ENCODE measurements at places on chromosomes 1 and 21.

DNA sequence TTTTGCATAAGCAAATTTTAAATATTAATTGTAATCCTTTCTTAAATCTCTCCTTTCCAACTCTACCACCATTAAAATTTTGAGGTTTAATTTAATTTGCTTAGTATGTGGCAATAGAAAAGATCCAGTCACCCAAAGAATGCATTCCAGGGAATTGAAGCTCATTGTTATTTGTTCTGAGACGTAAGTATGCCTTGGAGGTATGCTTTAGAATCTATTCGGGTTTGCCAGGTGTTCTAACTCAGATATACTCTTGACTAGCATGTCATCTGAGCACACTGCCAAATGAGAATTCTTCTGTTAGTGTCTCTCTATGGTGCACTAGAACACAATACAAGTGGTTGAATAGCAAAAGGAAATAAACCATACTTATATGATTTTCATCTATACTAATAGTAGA, 813.6 kb upstream of the ADGRL2 start:
- no peak for DNase-seq

DNA sequence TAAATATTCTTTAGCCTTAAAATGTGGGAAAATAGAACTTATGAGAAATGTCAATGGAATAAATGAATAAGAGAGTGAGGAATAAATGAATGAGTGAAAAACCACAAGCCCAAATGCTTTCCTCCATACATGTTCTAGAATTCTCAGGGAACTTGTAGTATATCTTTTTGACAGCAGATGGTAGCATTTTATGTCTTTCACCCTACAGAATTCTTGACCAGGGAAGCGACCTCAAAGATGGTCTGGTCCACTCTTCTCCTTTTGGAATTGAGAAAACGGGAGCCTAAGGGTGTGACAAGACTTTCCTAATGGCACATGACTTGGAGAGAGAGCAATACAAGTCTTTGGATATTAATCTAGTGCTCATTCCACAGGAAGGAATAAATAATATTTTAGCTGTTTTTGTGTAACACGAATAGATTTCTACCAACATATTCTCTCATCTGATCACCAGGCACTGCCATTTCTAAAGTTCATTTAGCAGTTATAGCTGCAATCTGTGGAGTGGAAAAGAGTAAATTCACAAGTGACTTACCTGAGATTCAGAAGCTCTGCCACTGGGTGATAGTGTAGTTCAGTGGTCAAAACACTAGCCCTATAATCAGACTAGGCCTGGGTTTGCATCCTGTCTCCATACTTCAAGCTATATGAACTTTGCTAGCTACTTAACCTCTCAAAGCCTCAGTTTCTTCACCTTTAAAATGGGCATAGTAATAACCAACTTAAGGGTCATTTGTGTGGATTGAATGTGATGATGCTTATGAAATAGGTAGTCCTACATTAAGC, 15.0 kb upstream of the F5 start:
- DNase-seq, result peak; percentile 39

GRCh38 chr1:245055752-245056151, 99.0 kb upstream of the KIF26B start:
- no peak for DNase-seq

- no peak for DNase-seq
These were observed 96.7 kb upstream of the CXADR start for GRCh38 chr21:17416139-17416538.

- DNase-seq, result no peak
These were observed 95.6 kb downstream of the PAPPA2 start for GRCh38 chr1:176558561-176558960.

DNA sequence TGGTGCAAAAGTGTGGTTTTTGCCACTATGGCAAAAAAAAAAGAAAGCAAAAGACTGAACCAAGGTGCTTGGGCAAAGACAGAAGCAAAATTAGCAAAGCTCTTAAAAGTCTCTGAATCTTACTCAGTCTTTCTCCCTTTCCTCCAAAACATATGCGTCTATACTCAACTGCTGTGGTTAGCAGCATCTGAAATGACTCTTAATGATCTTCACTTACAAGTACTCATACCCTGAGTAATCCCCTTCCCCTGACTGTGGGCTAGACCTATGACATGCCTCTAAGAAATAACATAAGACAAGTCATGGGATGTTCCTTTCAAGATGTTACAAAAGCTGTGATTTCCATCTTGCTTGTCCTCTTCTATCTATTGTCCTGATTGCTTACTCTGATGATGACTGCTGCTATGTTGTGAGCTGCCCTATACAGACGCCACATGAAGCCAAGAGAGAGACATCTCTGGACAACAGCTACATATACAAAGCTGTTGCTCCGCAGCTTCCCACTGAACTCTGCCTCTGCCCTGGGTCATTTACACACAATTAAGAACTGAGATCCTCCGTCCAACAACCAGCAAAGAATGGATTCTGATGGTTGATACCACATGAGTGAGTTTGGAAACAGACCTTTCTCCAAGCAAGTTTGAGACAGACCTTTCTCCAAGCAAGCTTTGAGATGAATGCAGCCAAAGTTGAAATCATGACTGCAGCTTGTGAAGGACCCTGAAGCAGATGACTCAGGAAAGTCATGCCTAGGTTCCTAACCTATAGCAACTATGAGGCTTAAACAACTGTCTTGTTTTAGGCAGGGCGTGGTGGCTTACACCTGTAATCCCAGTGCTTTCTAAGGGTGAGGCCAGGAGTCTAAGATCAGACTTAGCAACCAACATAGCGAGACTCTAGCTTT, 55.2 kb downstream of the PUM1 start:
- DNase-seq, result no peak

DNA sequence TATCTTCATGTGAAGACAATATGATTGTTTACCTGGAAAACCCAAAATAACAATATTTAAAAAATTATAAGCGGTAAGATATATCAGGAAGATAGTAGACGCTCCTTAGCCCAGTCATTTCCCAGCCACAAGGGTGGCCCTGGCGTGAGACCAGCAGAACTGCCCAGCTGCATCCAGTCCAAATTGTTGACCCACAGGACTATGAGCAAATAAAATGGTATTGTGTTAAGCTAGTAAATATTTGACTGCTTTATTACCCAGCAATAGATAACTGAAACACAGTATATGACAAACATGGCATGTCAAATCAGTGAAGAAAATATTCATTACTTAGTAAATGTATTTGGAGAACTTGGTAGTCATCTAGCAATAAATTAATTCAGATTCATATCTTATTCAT, 294.3 kb upstream of the SPAG17 start:
- no peak for DNase-seq

GRCh38 chr1:34328281-34328799, 151.6 kb downstream of the C1orf94 start:
- DNase-seq, result no peak

DNA sequence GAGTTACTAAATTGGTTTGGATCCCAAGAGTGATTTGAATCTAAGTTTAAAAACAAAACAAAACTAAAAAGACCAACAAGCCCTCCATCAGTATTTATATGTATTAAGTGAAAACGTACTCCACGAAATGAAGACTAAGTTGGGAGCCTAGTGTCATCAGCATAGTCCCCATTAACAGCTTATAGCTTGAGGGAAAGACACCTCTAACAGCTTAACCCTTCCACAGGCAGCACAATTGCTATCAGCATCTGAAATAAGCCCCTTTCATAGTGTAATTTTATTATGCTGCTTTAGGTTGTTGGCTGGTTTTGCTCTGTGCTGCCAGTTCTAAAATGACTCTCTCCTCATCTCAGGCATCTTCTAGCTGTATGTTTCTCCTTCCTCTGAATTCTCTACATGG, 25.8 kb upstream of the ST6GALNAC5 start:
- no peak for DNase-seq

DNA sequence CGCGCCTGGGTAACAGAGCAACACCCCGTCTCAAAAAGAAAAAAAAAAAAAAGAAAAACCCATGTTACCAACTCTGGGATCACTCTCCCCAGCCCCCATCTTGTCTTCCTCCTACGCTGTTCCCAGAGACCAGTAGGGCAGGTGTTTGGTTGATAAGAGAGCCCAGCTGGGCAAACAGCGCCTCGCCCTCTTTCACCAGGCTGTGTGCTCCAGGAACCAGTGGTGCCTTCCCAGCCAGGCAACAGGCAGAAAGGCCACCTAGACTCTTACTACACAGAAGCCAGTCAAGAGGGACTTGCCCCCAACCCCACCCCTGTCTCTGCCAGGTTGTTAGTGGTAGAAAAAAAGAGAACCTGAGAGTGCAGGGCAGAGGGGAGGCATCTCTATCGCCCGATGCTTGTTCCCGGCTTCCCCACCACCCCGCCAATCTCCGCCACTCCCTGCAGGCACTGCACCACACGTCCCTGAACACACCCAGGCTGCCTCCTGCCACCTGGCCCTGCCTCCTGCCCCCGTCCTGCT, 14.0 kb upstream of the CTRC start:
- DNase-seq, result no peak

GRCh38 chr1:185533596-185533995, 200.6 kb upstream of the HMCN1 start:
- DNase-seq, result no peak

DNA sequence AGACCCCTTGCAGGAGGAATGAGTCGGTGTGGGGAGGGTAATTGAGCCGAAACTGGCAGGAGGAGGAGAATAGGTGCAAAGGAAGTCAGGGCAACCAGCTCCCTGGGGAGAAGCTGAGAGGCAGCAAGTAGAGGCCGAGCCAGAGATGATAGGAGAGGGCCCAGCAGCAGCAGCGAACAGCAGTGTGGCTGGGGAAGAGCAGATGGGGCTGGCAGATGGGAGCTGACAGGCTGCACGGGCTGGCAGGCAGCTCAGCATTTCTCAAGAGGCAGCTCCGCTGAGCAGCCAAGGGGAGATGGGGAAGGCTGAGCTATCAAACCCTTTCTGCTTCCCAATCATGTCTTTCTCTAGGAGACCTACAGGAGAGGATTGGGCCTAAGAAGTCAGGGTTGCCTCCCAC, 158.2 kb downstream of the TRIM33 start:
- no peak for DNase-seq

GRCh38 chr1:184739070-184739469, 15.6 kb downstream of the EDEM3 start:
- no peak for DNase-seq

DNA sequence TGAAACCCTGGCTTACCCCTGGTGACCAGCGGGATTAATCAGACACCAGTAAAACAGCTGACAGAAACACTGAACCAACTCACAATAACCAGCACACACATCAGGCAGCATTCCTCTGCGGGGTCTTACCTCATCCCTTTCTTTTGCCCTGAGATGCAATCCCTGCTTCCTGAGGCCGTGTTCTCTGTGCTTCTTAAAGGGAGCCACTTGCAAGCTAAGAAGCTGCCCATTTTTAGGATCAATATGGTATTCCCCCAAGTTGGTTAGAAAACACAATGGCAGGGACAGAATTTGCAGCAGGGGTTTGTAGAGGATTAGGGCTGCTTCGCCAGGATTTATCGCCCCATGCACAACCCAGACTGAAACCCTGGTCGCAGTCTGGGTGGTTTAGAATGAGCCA, 74.7 kb upstream of the OLIG2 start:
- no peak for DNase-seq

GRCh38 chr1:56490619-56491018, 88.7 kb downstream of the PLPP3 start:
- DNase-seq, result no peak

GRCh38 chr1:87239997-87240605, 88.6 kb upstream of the LMO4 start:
- no peak for DNase-seq

GRCh38 chr1:101382135-101382534, 145.3 kb downstream of the S1PR1 start:
- DNase-seq, result no peak

DNA sequence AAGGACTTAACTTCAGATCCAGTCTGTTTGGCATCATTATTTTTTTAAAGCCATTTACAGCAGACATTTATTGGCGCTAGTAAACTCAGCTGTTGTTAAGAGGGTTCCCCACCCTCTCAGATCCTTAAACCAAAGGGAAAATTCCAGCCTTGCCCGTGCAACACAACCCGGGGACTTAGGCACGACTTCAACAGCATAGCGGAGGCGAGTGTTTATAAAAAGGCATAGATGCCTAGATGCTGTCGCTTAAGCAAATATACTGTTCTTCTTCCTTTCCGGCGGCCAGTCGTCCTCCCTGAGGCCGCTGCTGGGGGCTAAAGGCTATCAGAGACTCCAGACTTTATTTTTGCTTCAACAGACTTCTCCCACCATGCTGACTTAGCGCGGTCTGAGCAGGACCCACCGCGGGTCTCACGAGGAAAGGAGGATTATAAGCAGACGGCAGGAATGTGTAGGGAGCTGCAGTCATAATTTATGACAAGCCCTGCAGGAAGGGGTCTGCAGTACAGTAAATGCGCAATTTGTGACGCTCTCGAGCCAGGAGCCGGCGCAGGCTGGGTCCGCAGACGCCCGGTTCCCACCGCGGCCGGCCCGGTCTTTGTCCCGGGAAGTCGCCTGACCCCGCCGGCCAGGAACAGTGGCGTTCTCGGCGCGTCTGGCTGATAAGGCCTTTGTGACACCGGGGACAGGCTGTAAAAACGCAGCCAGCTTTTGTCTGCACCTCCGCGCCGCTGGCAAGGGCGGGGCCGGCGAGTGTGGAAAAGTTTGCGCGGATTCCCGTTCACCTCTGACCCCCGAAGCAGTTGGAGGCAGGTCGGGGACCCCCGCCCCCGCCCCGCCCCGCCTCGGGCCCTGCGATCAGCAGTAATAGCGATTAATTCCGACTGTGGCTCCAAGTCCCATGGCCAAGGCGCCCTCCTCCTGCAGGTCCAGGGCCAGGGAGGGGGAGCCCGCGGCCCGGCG, 61.2 kb upstream of the ARHGEF16 start:
- no peak for DNase-seq

DNA sequence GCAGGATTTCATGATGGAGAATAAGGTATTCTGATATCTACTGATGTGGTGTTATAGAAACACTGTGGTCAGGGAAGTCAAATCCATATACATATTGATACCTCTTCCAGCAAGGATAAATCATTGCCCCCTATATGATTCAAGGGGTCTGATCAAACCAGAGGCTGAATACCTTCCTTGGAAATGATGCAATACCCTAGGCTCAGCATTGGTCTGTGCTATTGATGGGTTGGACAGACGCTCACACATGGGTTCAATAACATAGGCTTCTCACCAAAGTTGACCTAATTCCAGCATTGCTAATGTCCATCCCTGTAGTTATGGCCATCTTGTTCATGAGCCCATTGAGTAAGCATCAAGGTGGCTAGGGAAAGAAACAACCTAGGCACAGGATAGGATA, 257.0 kb upstream of the USP24 start:
- no peak for DNase-seq

DNA sequence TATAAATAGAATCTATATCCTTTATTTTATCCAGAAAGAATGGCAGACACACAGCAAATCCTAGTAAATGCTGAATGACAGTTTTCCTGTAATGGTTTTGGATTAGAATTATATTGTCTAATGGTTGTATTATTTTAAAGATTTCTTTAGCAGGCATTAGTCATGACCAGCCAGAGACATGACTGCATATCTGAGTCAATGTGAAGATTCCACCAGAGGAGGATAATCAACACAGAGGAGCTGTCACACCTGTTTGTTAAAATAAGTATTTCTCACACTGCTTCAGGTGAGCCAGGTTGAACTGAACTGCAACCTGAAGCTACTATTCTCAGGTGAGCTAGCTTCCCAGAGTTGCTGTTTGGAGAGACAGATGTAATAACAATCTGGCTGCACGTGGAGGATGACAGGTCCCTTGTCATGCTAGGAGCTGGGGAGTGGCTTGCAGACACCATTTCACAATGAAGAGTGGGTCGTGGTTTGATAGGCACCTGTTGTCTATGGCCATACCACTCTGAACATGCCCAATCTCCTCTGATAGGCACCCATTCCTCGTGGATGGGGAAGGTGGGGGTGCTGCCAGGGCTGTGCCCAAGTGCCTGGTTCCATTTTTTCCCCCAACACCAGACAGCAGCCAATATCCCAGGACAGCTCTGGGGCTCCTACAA, 94.3 kb downstream of the KCNJ6 start:
- no peak for DNase-seq

All from CD8-positive, alpha-beta memory T cell (primary cell).